ENCODE measurements at places on chromosomes 11 and 22. TPM values are rescaled to one million over a fixed set of nuclear protein-coding genes. Genes with fewer than 3 reads are reported as not detected.

The NPAS4 gene
- not detected for total RNA-seq

GRCh38 chr22:47206666-47207218 lies 444.3 kb downstream of the TBC1D22A start:
- DNase-seq, result no peak

GRCh38 chr11:70786021-70786665 lies 387.8 kb downstream of the CTTN start:
- DNase-seq, result no peak

DNA sequence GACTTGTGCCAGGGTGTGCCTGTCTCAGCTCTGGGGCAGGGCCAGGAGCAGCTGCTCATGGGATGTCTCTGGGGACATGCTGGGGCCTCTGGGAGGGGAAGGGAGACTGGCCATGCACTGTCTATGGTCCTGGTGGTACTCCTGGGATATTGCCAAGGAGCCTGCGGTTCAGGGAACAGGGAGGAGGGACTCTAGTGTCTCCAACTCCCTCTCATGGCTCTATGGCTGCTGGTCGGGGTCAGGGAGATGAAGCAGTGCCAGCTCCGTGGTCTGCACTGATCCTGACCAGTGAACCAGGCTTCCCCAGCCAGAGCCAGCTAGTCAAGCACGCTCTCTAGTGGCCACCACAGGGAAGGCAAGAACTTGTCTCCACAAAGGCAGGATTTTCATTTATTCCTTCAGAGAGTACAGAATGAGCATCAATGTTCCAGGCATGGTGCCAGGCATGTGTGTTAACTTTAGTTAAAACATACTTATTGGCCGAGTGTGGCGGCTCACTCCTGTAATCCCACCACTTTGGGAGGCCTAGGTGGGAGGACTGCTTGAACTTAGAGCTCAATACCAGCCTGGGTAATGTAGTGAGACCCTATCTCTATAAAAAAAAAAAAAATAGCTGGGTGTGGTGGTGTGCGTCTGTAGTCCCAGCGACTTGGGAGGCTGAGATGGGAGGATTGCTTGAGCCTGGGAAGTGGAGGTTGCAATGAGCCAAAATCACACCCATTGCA lies 2.5 kb upstream of the BEST1 start:
- peak; percentile 72 for DNase-seq

Data from gastrocnemius medialis (tissue), 4 donors.